Activated T-cell treated with anti-CD3 and anti-CD28 coated beads for 24 hours (primary cell): ENCODE measurements at places on chromosomes 7 and 10.

DNA sequence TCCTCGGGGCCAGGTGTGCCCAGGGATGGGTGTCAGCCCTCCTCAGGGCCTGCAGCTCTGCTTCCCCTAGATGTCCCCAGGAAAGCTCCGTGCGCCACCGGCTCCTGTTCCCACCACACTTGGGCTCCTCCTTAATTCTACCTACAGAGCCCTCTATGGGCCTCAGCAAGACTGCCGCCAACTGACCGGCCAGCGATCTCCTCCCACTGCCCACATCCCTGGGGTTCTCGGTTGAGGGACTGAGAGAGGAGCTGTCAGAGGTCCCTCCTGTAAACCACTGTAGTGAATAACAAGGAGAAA is 5.3 kb upstream of the LDB3 start:
- no peak for DNase-seq

DNA sequence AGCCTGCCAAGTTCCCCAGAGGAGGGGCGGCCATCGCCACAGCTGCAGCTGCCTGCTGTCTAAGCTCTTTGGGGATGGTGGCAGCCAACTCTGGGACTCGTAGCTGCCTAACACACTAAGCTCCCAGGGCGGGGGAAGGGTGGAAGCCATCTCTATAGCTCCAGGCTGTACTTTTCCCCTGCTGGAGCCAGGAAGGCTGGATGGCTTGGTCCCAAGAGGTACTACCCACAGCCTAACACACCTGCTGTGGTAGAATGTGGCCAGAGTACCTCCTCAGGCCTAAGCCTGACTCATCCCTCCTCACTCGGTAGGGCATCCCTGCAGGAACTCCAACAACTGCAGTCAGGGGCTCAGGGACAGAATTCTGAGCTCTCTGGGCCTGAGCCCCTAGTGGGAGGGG is 151.7 kb upstream of the TAC1 start:
- DNase-seq = no peak

- no peak for DNase-seq
Observed at GRCh38 chr7:19928247-19928646, 154.8 kb upstream of the TMEM196 start.

DNA sequence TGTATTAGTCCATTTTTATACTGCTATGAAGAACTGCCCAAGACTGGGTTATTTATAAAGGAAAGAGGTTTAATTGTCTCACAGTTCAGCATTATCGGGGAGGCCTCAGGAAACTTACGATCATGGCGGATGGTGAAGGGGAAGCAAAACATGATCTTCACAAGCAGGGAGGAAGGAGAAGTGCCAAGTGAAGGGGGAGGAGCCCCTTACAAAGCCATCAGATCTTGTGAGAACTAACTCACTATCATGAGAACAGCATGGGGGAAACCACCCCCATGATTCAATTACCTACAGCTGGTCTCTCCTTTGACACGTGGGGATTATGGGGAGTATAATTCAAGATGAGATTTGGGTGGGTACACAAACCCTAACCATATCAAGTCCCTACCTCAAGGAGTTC is 85.4 kb downstream of the JAZF1 start:
- DNase-seq = no peak

- no peak for DNase-seq
Observed at GRCh38 chr7:87046456-87046855, 13.0 kb downstream of the ELAPOR2 start.

GRCh38 chr10:114879541-114880158 is 58.1 kb downstream of the FHIP2A start:
- DNase-seq = no peak

GRCh38 chr7:16083931-16084330 is 337.4 kb downstream of the CRPPA start:
- DNase-seq = no peak

DNA sequence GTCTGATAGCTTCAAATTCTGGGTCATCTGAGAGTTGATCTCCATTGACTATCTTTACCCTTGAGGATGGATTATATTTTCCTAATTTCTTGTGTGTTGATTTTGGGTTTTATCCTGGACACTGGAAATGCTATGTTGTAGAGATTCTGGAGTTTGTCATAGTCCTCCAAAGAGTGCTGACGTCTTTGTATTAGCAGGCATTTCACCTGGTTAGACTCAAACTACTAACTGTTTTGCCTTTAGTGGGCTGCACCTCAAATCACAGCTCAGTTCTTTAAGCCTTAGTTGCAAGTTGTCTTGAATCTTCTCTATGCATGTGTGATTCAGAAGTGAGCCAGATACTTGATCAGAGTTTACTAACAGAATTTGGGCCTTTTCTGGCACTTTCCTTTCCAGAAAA is 264.3 kb downstream of the RPS24 start:
- no peak for DNase-seq

DNA sequence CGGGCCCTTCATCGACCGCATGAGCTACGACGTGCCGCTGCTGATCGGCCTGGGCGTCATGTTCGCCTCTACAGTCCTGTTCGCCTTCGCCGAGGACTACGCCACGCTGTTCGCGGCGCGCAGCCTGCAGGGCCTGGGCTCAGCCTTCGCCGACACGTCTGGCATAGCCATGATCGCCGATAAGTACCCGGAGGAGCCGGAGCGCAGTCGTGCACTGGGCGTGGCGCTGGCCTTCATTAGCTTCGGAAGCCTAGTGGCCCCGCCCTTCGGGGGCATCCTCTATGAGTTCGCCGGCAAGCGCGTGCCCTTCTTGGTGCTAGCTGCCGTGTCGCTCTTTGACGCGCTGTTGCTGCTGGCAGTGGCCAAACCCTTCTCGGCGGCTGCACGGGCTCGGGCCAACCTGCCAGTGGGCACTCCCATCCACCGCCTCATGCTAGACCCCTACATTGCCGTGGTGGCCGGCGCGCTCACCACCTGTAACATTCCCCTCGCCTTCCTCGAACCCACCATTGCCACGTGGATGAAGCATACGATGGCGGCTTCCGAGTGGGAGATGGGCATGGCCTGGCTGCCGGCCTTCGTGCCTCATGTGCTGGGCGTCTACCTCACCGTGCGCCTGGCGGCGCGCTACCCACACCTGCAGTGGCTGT is 1.2 kb downstream of the SLC18A3 start:
- no peak for DNase-seq

DNA sequence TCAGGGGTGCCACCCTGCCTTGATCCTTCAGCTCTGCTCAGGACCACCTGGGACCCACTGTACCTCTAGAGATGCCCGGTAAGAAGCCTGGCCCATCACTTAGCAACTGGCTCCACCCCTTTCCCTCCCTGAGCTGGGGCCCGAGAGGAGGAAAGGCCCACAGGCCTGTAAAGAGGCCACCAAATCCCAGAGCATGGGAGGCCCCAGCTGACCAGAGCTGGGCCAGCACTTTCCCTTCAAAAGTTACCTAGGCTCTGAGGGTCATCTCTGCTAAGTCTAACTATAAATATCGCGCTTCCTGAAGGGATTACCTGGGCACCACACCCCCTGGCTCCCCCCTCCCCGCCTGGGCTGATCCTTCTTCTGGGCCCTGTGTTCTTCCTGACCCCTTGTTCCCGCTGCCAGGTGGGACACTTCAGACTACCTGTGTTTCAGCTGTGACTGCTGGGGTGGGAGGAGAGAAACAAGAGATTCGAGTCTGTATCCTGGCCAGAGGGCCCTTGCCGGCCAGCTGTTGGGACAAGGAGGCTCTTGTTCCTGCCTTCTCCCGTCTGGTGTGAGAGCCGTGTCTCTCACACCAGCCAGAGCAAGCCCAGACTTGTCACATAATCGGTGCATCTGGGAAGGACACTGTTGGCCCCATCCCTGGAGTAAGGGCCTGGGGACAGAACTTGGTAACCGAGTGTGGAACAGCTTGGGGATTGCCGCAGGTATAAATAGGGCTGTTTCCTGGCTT is 22.8 kb upstream of the ANKRD2 start:
- no peak for DNase-seq

DNA sequence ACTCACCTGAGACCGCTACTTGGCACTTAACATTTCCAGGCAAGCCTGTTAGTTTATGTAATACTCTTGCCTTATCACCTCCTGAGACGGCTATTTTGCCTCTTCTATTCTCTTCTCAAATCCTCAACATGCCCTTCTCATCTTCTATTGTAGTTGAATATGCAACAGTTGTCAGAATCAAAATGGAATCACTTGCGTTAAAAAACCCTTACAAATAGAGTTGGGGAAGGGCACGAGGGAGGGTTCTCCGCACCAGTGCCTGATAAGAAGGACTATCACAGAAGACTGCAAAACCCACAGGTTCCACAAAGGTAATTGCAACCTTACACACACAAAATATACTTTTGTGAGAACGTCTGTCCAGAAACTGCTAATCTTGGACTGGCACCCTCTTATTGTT is 57.4 kb downstream of the ZNF783 start:
- no peak for DNase-seq

- DNase-seq = no peak
Observed at GRCh38 chr7:11707606-11708193, 124.3 kb downstream of the THSD7A start.

GRCh38 chr10:125160856-125161706 is 718 bp upstream of the CTBP2 start:
- no peak for DNase-seq

GRCh38 chr7:148585399-148585798 is 5.2 kb upstream of the C7orf33 start:
- no peak for DNase-seq

DNA sequence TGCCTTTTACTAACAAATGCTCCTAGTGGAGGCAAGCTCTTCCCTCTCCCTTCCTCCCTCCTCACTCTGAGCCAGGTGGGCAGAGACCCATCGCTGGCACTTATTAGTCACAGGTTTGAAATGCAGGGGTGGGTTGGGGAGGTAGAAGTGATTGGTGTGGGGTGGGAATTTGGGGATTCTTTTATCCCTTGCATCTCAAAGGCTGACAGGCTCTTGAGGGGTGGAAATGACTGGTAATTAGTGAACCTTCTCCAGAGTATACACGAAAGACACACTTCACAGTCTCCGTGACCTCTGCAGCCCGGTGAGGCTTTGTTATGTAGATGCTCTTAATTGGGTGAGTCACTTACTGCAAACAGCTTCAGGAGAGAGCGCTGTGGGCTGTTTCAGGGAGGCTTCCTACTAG is 13.9 kb upstream of the LRMDA start:
- no peak for DNase-seq

- no peak for DNase-seq
Observed at GRCh38 chr7:95045236-95045923, 138.0 kb downstream of the PPP1R9A start.

- no peak for DNase-seq
Observed at GRCh38 chr7:46208635-46209525, 287.8 kb upstream of the IGFBP3 start.

DNA sequence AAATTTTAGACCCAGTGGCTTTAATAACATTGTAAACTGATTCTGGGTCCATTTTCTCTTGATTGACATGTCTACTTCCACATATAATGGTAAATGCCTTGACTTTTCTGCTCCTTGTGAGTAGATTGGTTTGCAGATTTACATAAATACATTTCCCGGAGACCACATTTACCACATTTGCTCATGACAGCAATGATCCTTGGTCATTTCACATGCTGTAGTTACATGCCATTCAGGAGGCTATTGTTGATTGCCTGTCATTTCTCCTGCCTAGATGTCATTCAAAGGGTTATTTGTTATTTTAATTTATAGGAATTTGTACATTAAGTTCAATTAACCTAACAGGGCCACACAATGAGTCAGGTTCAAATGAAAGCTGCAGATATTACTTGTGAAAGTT is 280.5 kb downstream of the CNTNAP2 start:
- no peak for DNase-seq

DNA sequence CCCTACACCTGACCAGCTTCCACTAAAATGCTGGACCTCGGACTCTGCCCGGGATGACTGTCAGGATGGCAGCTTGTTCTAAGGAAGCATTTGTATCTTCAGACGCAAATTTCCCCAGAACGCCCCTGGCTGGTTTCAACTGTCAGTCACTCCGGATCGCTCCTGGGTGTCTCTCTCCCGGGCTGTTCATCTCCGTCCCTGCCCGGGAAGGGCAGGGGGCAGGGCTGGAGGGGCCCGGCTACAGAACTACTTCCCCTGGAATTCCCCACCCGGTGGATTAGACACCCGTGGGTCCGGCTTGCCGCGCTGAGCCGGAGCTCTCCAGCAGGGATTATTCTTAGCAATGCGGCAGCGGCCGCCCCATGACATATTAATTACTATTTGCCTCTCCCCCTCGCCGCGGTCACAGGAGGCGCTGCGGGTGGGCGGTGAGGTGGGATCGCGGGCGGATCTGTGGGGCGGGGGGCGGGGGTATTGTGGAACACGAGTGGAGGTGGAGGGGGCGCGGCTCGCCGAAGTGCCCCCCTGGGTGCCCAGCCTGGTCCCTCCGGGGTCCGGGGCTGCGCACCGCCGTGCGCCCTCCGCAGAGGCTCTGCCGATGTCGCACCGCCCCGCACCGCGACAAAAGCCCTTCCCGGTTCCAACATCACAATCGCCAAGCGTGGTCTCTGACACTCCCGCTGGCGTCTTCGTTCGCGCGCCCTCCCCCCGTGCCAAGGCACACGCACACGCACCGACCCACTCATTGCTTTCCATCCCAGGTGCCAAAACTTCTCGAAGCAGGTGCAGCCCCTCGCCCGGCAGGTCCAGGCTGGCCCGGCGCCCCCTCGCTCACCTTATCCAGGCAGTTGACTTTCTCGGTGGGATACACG is 276.1 kb upstream of the NEBL start:
- no peak for DNase-seq

DNA sequence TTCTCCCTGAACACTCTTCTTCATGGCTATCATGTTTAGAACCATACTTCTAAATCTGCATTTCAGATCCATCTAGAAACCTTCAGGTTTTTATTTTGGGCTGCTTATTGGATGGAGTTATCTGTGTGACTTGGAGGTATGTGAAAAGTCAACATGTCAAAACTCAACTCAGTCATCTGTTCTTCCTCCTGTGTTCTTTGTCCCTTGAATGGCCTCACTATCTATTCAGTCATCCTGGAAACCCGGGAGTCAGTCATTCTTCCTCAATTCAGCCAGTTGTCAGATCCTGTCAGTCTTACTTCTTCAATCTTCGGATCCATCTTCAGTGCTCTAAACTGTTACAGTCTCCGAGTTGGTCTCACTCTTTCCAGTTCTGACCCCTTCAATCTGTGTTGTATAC is 52.2 kb downstream of the VKORC1L1 start:
- DNase-seq = no peak
